ENCODE measurements at places on chromosomes 13 and 19.

DNA sequence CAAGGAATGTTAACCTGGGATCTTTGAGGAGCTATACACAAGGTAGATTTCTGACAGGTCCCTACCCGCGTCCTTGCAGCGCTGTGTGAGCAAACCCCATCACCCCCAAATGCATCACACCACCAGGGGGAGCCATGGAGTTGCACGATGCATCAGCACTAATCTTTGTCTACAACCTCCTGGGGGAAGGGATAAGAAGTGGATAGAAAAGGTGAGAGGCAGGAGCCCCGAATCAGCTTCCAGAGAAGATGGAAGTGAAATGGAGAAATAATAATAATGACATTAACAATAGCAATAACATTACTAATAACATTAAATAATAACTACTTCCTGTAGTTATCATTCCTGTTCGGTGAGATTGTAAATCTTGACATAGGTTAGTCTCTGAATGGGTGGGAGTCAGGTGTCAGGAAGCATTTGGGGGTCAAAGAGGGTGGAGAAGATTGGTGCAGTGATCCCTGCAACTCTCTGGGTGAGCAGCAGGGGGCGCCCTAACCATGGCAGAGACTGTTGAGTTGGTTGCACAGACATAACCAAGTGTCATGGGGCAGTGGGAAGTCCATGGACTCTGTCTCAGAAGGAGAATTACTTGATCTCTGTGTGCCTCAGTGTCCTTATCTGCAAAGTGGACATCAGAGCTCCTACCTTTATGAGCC is 16.5 kb downstream of the SIGLEC7 start:
- DNase-seq, result peak; percentile 60

DNA sequence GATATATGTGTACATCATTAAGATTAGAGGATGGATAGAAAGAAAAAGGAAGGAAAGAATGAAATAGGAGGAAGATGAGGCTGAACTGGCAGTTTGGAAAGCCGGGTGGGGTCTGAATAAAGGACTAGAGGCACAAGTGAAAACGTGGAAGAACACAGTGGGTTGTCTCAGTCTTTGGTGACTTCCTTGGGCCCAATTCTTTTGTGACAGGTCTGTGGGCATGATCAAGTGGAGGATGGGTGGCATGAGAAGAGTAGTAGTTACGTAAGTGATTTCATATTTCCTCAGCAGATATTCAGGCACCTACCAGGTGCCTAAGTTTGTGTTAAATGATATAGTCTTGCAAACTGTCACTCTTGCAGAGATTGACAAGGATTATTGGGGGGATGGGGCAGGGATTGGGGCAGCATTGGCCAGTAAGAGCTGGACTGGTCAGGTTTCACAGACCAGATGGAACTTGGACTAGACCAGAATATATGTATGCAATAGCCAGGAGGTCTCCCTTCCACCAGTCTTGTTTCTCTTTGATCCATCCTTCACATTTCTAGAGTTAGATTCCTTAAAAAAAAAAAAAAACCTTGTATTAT is 2.7 kb downstream of the TPP2 start:
- no peak for DNase-seq

GRCh38 chr13:31908696-31909411 is 122.7 kb upstream of the FRY start:
- no peak for DNase-seq

GRCh38 chr19:6736169-6736916 is 1.0 kb downstream of the GPR108 start:
- peak; percentile 48 for DNase-seq

DNA sequence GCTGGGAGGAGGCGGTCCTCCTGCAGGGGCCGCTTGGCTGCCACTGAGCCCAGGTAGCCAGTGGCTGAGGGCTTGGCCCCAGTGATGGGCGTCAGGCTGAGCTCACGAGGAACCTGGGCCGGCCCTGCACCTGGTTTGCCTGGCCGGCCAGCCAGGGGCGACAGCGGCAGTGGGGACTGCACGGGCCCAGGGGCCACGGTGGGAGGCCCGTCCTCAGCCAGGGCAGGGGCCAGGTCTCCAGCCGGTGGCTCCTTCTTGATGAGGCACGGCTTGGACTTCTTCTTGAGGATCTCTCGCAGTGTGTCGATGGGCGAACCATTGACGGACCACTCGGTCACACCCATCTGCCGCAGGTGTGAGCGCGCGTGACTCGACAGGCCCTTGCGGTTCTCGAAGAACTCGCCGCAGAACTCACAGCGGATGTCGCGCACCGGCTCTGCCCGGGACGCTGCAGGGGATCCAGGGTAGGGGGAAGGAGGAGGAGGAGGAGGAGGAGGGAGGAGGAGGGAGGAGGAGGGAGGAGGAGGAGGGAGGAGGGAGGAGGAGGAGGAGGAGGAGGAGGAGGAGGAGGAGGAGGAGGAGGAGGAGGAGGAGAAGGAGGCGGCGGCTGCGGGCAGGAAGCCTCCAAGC is 6.6 kb upstream of the AKAP8L start:
- DNase-seq, result no peak

- DNase-seq, result no peak
Observed at GRCh38 chr19:7868326-7868670, 5.9 kb downstream of the PRR36 start.

- no peak for DNase-seq
Observed at GRCh38 chr13:111296417-111296816, 24.0 kb upstream of the TEX29 start.

DNA sequence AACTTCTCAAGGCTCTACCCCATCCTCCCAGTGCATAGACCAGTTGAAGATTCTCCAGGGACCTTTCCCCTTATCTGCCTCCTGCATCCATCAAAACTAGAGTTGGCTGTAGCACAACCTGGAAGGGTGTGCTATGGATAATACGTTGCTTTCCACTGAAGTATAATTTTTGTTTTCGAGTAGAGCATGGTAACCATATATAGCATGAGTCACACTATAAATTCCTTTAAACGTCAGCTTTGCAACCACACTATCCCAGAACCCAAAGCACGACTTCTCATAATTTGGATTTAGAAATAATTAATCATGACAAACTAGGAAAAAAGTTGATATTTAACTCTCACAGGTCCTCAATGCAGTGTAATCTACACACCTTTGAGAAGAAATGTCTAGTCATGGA is 138.3 kb upstream of the NBEA start:
- no peak for DNase-seq

DNA sequence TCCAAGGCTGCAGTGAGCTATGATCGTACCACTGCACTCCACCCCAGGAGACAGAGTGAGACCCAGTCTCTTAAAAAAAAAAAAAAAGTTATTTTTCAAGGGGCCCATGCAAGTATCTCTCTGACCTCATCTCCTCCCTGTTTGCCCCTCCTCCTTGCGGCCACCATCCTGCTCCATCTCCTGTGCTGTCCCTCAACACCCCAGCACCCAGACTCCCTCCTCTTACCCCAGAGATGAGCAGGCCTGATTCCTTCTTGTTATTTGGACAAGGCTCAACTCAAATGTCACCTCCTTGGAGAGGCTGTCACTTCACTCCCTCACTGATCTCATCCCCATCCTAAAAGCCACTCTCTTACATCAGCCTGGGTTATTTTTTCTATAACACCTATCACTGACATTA is 4.4 kb downstream of the RYR1 start:
- DNase-seq, result no peak

GRCh38 chr19:22526661-22527272 is 104.6 kb upstream of the ZNF98 start:
- DNase-seq, result no peak

- DNase-seq, result no peak
Observed at GRCh38 chr19:17830567-17831418, 9.5 kb upstream of the INSL3 start.

GRCh38 chr19:56983804-56984203 is 136.0 kb upstream of the USP29 start:
- no peak for DNase-seq

GRCh38 chr19:38892841-38893240 is 6.6 kb downstream of the SIRT2 start:
- no peak for DNase-seq

GRCh38 chr13:48551329-48551728 is 18.4 kb upstream of the RCBTB2 start:
- DNase-seq, result no peak

DNA sequence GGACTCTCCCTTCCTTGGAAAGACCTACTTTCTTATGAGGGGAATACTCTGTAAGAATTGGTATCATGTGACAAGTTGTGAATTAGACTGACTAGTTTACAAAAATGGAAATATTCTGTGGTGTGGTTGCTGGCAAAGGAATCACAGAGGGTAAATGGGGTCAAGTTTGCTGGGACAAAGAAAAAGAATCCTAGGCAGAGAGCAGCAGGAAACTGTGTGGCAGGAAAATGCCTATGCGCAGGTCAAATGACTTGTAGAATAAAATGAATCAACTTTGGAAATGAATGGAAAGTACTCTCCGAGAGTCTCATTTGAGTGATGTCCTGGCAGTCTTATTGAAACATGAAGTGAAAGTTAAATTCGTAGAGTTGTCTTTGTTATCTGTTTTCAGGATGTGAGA is 1250.7 kb downstream of the UQCRFS1 start:
- DNase-seq, result no peak

DNA sequence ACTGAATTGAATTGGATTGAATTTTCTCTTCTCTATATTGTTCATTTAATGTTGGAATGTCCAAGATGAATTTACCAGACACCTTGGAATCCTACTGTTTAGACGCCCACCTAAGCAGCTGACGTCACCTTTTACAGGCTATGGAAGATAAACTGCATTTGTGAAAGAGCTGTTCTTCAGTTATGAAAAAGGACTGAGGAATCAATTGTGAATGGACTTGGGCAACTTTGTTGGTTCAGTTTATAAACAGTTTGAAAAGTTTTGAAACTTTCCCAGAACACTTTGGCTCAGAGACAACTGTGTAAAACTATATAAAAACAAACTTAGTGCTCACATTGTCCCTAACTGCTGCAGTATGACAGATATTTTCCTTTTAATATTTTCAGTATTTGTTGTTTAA is 590.8 kb upstream of the SPRY2 start:
- no peak for DNase-seq

GRCh38 chr19:1252221-1252820 is 3.9 kb downstream of the MIDN start:
- DNase-seq, result peak; percentile 52

DNA sequence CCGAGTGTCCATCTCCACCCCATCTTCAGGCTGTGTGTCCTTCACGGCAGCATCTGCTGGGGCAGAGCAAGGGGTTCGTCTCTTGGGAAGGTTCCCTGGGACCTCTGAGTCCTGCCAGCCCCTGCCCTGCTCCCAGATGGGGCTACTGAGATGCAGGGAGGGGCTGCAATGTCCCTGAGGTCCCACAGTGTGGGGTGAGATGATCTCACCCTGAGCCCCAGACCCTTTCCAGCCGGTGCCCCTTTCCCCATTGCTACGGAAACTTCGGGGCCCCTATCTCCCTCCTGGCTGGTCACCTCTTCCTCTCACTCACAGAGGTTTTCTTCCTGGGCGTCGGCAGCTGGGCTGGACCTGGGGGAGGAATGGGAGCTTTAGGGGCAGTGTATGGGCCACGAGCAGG is 5.0 kb downstream of the LILRB2 start:
- no peak for DNase-seq

DNA sequence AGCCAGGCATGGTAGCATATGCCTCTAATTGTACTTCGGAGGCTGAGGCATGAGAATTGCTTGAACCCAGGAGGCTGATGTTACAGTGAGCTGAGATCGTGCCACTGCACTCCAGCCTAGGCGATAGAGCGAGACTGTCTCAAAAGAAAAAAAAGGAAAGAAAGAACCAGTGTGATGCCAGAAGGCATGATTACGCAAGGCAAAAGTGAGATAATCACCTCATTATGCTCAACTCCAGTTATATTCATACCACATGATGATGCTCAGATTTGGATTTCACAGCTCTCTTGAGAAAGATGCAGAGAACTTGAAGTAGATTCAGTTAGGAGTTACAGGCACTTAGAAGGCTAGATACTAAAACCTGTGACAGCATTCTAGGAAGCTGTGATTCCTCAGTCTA is 21.8 kb downstream of the RCBTB1 start:
- no peak for DNase-seq

GRCh38 chr13:24910502-24911132 is 146.6 kb downstream of the RNF17 start:
- no peak for DNase-seq

DNA sequence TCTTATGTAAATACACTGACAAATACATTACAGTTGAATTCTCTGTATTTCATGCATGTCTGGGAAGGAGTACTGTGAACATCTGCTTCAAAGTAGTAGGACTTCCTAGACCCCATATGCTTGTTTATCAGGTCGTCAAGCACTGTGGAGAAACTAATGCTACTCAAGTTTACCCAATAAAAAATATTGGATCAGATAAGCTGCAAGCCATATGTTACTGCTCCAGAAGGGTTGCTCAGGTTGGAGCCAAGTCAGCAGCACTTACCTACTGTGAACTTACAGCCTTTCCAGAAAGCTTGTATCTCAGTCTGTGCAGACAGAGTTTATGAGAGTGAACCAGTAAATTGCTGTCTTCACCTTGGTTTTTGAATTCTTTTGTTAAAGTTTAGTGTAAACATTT is 36.2 kb downstream of the SLAIN1 start:
- DNase-seq, result no peak

DNA sequence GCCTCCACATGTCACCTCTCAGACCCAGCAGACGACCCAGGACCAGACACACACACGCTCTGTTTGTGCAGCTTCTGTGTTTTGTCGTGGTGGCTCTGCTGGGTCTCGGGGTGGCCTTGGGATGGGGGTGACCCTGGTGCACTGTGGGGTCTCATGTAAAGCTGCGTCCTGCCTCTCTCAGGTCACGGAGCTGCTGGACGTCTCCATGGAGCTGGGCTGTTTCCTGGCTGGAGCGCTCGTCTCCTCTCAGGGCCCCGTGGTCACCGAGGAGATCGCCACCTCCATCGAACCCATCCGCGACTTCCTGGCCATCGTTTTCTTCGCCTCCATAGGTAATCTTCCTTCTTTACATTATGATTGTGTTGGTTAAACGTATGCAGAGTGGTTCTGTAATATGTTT is 45.4 kb upstream of the TFDP1 start:
- no peak for DNase-seq

DNA sequence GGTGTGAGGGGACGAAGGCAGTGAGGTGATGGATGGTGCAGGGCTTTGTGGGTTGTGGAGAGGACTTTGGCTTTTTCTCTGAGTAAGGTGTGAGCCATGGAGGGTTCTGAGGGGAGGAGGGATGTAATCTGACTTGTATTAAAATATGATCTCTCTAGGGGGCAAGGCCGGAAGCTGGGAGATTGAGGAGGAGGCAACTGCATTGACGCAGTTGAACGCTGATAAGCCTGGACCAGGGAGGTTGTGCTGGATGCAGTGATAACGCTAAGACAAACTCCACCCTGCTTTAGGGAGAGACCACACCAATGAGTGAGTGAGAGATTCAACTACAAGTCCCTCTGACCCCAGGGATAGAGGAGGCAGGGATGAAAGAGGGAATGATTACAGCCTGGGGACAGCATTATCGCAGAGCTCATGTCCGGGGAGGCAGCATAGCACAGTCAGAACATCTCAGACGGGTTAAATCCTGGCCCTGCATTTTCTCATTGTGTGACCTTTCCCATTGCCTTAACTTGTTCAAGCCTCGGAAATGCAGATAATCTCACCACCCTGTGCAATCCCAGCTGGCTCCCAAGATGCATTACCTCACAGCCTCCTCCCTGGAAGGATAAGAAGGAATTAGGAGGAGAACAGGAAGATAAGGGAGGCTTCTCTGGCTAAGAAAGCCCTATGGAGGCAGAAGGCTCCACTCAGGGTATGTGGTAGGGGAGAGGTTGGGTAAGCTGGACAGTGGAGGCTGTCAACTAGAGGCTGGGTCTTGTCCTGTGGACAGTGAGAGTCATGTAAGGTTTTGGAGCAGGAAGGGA is 124.2 kb downstream of the CACNA1A start:
- DNase-seq, result no peak

All from effector CD4-positive, alpha-beta T cell (primary cell).